ENCODE measurements at places on chromosomes 3 and 15.

GRCh38 chr3:25515171-25515570 is 87.1 kb downstream of the RARB start:
- DNase-seq: no peak

GRCh38 chr15:60264566-60264965 is 133.2 kb downstream of the ANXA2 start:
- no peak for DNase-seq

- DNase-seq: no peak
These were observed 28.3 kb downstream of the ANAPC13 start for GRCh38 chr3:134457376-134458074.

DNA sequence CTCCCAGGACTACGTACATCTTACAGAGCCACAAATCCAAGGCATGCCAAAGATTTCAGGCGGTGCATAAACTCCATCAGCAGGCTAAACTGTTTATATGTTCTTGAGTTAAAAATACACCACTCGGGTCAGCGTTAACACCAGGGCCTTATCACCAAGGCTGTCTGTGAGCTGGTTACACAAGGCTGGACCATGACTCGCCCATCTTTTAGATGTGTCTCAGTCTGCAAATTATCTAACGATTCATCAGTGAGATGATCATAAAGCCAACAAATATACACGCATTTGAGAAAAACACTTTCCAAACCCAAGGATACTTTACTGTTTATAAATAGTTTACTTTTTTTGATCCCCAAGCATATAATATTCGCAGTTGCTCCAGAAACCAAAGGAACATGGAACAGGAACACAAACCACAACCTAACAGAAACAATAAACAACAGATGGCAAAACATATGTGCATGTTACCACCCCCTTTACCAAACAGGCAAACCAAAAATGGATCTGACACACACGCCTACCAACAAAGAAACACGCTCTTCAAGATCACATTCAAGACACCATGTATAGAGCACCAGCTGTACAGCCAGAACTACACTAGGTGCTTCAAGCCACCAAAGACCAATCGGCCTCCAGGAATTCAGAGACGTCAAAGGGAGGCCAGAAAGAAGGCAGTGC is 15.4 kb downstream of the LRIG1 start:
- DNase-seq: no peak

DNA sequence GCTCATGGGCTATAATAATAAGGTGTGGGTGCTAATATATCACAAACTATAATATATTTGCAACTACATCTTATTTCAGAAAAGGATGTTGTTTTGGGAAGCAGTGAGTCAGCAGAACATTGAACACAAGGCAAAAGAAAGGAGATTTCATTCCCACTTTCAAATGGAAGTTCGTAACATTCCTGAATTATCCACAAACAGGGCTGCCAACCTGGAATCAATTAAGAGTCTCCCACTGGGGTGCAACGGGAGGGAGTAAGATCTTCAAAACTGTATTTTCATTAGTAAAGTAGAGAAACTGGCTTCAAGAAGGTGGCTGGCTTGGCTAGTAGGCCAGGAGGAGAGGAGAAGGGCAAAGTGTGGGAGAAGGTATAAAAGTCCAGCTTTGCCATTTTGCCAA is 479.6 kb downstream of the CNTN3 start:
- DNase-seq: no peak

GRCh38 chr3:141457624-141458236 is 29.1 kb upstream of the RASA2 start:
- DNase-seq: no peak

DNA sequence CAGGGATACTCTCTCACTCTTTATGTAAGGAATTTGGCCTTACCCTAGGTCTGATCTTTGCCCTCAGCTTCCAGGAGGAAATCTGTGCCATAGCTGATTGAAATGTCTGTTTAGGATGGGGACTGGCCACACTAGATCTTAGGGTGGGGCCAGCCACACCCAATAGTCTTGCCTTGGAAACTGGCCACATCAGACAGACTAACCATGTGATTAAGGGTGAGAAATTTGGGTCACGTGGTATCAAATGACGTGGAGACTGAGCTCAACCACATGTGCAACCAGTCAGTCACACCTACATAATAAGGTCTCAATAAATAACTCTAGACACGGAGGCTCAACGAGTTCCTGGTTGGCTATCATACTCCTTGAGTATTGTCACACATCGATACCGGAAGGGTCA is 113.5 kb downstream of the CNTN3 start:
- no peak for DNase-seq

DNA sequence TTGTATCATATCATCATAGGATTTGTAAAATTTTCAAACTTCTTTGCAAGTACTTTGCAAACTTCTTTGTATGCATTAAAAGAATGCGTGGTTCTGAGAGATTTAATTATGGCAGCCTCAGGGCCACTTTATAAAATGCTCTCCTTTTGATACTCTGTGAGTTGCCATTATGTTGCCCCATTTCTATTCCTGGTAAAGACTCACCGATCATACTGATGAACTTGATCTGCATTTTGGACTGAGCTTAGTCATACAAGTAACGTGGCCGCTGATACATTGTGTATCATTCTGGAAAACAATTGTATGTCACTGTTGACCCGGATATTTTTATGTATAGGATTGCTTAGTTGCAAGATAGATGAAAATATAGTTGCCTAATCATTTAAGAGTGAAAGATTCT is 38.8 kb downstream of the AKAP13 start:
- no peak for DNase-seq

DNA sequence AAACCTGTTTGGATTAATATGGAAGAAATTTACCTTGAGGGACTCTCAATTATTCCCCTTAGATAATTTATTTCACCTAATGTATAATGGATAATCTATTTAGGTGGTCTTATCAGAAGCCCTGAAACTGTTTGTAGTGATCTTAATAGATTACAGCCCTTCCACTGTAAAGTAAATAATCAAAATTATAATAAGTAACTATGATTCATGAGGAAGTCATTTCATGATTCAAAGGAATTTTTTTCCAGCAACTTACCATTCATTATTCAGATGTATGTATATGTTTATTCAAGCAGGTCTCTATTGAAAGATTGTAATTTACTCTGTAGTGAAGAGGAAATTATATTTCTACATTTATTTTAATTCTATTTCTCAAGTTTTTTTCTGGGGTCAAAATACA is 250.6 kb upstream of the ROBO1 start:
- no peak for DNase-seq

- DNase-seq: no peak
These were observed 1.7 kb upstream of the ESYT3 start for GRCh38 chr3:138432576-138433240.

GRCh38 chr15:63195569-63196015 is 6.2 kb downstream of the RAB8B start:
- no peak for DNase-seq

DNA sequence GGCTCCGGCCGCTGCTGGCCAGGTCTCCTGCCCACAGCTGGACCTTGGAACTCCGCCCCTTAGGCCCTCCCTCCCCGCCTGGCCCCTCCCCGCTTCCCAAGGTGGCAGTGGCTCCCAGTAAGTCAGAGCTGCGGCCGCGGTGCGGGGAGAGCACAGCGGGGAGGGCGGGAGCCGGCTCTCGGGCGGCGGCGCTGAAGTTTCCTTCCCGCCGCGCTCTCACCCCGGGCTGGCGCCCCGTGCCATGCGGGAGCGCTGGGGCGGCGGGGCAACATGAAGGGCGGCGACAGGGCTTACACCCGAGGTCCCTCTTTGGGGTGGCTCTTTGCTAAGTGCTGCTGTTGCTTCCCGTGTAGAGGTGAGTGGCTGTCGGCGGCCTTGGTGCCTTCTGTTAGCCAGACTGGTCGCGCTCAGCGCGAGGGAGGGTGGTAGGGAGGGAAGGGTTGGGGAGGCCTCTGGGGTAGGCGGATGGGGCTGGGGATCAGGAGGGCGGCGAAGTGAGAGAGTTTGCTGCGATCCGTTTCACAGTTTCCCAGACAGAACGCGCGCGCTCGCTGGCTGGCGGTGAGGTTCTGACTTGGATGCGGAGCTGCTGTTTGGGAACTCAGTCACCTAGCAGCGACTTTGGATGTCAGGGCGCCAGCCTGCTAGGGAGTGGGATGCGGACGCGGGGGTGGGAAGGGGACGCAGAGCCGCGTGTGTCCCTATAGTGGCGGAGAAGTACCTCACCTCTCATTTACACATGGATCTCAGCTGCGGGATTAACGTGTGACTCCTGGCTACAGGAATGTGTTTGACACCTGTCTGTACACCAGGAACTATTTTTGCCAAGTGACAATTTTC is 145.5 kb upstream of the UMPS start:
- peak; percentile 57 for DNase-seq

- no peak for DNase-seq
These were observed 34.0 kb upstream of the ARPIN start for GRCh38 chr15:89946681-89947299.

GRCh38 chr3:152120601-152121269 is 148.0 kb upstream of the MBNL1 start:
- no peak for DNase-seq

DNA sequence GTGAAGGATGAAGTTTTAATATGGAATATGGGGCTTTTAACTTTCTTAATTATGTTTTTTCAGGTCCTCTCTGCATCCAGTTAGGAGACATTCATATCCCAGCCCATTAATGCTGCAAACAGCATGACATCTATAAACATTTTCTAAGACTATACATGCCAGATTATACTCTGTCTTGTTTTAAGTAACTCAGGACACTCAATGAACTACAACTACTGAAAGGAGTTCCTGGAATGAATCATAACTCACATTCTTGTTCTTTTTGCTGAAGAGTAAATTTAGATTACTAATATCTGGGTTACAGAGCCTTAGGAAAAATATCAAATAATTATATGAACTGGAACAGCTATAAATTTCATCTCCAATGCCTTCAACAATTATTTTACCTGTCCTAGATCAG is 167.4 kb downstream of the STAG1 start:
- DNase-seq: no peak

DNA sequence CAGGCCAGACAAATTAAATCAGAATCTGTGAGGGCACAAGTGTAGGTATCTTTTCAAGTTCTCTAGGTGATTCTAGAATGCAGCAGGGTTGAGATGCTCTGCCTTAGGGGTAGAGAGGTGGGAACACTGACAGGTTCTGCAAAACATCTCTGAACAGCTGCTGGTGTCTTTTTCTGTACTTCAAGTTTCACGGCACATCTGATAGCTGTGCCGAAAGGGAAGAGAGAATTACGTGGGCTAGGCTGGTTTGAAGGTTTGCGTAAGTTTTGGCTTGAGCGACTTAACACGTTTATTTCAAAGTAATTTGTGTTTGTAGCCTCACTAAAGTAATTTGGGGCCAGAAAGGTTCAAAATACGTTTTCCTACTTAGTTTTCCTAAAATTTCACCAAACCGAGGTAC is 22.5 kb downstream of the PXK start:
- no peak for DNase-seq

DNA sequence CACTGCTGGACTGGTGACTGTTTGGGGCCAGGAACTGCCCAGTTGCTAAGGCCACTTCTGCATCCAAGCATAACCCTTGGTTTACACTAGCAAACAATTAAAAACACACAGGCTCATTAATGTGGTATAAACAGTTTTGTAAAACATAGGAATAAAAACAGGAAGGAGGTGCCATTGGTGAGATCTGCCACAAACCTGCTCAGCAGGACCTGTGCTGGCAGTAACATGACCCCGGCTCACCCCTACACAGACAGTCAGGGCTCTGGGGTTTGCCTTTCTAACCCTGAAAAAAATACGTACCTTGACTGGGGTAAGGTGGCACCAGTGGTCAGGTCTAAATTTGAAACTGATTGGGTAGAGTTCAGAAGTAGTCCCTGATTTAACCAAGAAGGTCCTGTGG is 76.2 kb downstream of the ATP1B3 start:
- DNase-seq: no peak

DNA sequence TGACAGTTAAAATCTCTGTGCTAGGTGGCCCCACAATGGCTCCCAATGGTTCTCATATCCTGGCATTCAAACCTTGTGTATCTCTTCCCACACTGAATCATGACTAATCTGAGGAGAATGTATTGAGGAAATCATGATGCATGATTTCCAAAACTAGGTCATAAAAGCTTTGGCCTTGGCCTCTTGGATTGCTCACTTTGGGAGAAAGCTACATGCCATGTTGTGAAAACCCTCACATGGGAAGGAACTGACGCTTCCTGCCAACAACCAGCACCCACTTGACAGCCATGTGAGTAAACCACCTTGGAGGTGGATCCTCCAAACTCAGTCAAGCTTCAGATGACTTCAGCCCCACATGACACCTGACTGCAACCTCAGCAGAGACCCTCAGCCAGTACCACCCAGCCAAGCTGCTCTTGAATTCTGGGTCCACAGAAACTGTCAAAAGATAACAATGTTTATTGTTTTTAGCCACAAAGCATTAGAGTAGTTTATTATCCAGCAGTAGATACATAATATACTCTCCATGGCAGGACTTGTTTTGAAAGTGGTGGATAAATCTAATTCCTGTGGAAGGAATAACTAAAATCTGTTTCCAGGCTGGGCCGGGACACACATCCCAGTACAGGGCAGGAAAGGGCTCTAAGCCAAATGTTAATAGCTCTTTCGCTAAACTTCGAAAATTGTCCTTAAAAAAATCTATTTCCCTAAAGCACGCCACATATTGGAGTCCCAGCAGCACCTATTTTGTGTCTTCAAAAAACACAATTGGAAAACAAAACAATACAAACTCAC is 1.0 kb upstream of the ZNF620 start:
- DNase-seq: peak; percentile 10

- DNase-seq: no peak
These were observed 120.2 kb upstream of the ALCAM start for GRCh38 chr3:105246536-105246935.

DNA sequence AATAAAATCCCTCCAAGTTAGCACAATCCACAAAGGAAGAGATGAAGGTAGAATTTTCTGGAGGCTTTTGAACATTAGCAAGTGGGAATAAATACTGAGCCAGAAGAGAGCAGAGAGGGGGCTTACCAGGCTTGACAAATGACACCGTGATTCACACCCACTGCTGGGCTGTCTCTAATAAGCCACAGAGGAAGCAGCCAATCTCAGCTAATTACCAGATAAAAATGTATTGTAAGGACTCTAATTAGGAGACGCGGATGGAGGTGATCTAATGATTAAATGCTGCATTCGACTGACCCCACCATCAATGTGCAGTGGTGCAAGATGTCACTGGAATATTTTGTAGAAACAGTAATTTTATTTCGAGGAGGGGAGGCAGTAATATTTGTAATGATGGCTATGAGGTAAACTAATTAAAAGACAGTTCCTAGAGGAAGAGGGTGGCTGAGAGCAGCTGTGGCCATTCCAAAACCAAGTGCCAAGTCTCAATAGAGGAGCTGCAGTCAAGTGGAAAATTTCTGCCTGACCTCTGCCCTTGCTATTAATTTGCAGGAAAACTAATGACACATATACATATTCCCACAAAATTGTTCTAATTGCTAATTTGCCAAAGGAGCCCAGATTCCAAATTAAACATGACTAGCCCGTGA is 602.2 kb downstream of the FOXP1 start:
- no peak for DNase-seq

DNA sequence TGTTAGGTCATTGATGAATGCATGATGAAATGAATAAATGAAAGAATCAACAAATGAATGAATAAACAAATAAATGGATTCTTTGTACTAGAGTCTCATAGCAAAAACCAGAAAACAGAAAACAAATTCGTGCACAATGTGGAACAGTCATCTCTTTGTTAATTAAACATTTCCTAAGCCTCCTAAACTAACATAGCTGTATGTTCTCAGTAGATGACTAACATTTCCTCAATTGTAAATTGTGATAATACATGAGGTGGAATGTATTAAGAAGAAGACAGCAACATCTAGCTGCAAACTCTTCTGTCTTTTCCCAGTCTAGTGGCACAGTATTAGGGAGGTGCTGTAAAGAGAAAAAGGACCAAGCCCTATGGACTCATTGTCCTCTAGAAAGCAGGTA is 1021.0 kb downstream of the MCTP2 start:
- DNase-seq: no peak

GRCh38 chr3:127446756-127447155 is 143.8 kb downstream of the TPRA1 start:
- DNase-seq: no peak
